T-helper 1 cell treated with Interleukin-12 subunit alpha and Interleukin-12 subunit beta and Interleukin-4 antibody, amounts not matched to agents 30 ng/mL and 1 ng/mL, for 36 hours (primary cell): ENCODE measurements at places on chromosomes 6 and 20. TPM values are rescaled to one million over a fixed set of nuclear protein-coding genes. Genes with fewer than 3 reads are reported as not detected.

Gene CST3
- 0.59 and 0.83 TPM in 2 replicates for total RNA-seq

Gene SLC22A3
- total RNA-seq: not detected in 2 replicates

Gene HLA-DRB1
- total RNA-seq: 170 and 173 TPM in 2 replicates

Gene PRDM1
- 103 and 108 TPM in 2 replicates for total RNA-seq

Gene PI3
- not detected in 2 replicates for total RNA-seq

Gene RAET1L
- total RNA-seq: not detected in 2 replicates

Gene MYMX
- not detected in 2 replicates for total RNA-seq

Gene SYNCRIP
- 127 and 129 TPM in 2 replicates for total RNA-seq

Gene HAO1
- total RNA-seq: not detected in 2 replicates

Gene DUSP15
- not detected in 2 replicates for total RNA-seq

Gene NMBR
- total RNA-seq: not detected in 2 replicates

Gene C6orf89
- total RNA-seq: 53.9 and 54.2 TPM in 2 replicates

Gene MAFB
- total RNA-seq: 0.12 and 0.17 TPM in 2 replicates

Gene CCM2L
- total RNA-seq: not detected in 2 replicates

Gene KCNK5
- total RNA-seq: 12.0 TPM in 2 replicates

Gene ALDH5A1
- total RNA-seq: 5.6 and 5.7 TPM in 2 replicates

Gene IPCEF1
- total RNA-seq: 5.4 and 6.7 TPM in 2 replicates

Gene ASIP
- total RNA-seq: not detected in 2 replicates

Gene NRSN1
- not detected in 2 replicates for total RNA-seq

Gene TNFAIP3
- total RNA-seq: 180 and 184 TPM in 2 replicates

Gene SMIM8
- 9.7 and 10.9 TPM in 2 replicates for total RNA-seq

Gene PRRT1
- total RNA-seq: 0.32 and 0.63 TPM in 2 replicates

Gene PNPLA1
- total RNA-seq: not detected in 2 replicates

Gene FAM162B
- total RNA-seq: not detected in 2 replicates

Gene ZNF318
- total RNA-seq: 12.0 and 12.1 TPM in 2 replicates

Gene ATXN1
- 97.0 and 99.2 TPM in 2 replicates for total RNA-seq

Gene ESF1
- total RNA-seq: 18.0 and 18.2 TPM in 2 replicates

Gene SPINT3
- total RNA-seq: not detected in 2 replicates

Gene OPN5
- not detected in 2 replicates for total RNA-seq

Gene ZC2HC1B
- not detected in 2 replicates for total RNA-seq

Gene IL17F
- total RNA-seq: 0.42 and 1.5 TPM in 2 replicates

Gene HNF4A
- total RNA-seq: not detected in 2 replicates

Gene CLVS2
- not detected in 2 replicates for total RNA-seq

Gene ULBP2
- total RNA-seq: 1.8 and 2.9 TPM in 2 replicates

Gene C6orf141
- total RNA-seq: not detected in 2 replicates

Gene OXT
- total RNA-seq: 0.61 TPM in 1 of 2 replicates, not detected in the other

Gene FAM209A
- total RNA-seq: 3.9 and 4.0 TPM in 2 replicates

Gene LAMA5
- total RNA-seq: 0.76 and 1.3 TPM in 2 replicates

Gene IMPG1
- not detected in 2 replicates for total RNA-seq

Gene LY6G6F
- total RNA-seq: not detected in 2 replicates

Gene ENPP5
- total RNA-seq: not detected in 2 replicates
